ENCODE measurements at places on chromosomes 3 and 15.

- no peak for DNase-seq
Observed at GRCh38 chr3:63578858-63579257, 73.6 kb upstream of the SNTN start.

DNA sequence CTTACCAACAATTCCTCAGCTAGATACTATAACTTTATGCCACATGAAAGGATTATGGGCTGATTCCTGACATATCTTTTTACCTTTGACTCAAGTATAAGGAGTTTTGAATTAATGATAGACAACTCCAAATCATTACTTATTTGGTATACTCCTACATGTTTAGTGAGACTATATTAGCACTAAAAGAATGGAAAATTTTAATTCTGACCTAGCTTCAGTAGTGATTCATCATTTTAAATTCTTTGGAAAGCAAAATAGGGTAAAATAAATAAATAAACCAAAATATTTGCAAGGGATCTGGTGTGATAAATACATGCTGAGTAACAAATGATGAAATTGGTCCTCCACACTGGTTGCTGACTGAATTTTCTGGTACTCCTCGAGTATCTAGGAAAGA, 42.3 kb upstream of the VGLL3 start:
- DNase-seq: no peak

GRCh38 chr3:48832684-48833083, 15.0 kb downstream of the PRKAR2A start:
- DNase-seq: no peak

- no peak for DNase-seq
Observed at GRCh38 chr3:185613016-185613415, 26.9 kb downstream of the SENP2 start.

GRCh38 chr3:43338295-43338694, 52.0 kb downstream of the SNRK start:
- DNase-seq: no peak

DNA sequence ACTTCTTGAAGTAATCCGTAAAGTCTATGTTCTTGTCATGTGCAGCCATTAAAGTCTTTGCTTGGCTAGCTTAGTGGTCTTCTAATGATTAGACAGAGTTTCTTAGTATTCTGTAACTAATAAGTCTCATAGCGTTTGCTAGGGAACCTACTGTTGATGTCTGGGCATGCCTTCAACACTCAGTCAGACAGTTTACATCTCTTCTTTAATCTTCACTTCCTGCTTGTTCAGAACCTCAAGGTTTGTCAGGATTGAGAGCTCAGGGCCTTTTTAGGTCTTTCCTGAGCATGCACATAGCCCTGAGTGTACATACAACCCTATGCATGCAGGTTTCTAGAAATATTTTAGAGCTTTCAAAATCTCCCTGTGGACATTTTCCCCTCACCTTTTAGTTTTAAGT, 426.3 kb downstream of the AGBL1 start:
- no peak for DNase-seq

DNA sequence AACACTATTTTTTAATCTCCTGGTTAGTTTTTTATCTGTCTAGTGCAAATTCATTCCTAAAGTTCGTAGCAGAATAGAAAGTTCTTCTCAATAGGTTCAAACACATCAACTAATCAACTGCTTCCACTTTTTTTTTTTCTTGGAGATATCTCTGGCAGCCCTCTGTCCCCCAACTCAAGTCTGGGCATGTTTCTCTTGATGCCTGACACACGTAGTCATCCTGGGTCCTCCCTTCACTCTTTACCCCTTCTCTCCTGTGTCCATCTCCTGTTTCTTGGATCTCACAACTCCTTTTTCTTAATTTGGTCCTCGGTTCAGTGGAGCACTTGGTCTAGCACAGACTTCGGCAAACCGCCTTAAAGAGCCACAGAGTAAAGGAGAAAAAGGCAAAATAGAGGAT, 14.4 kb downstream of the TNFAIP8L3 start:
- DNase-seq: no peak

- no peak for DNase-seq
Observed at GRCh38 chr3:70393881-70394612, 81.6 kb upstream of the MDFIC2 start.

DNA sequence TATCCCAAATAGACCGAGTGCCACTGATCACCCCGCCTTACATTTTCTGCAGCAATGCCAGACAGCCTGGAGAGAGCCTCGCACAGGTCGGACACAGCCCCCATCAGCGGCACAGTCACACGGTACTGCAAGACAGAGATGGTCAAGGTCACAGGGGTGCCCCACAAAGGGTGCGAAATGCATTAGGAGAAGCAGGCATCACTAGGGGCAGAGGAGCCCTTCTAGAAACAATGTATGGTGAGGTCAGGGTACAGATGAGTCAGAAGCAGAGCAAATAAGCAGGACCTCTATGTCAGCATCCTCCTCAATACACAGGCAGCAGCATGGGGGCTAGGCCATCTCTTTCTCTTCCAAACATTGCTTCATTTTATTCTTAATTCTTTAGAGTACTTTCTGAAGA, 21.5 kb upstream of the C3orf62 start:
- no peak for DNase-seq

DNA sequence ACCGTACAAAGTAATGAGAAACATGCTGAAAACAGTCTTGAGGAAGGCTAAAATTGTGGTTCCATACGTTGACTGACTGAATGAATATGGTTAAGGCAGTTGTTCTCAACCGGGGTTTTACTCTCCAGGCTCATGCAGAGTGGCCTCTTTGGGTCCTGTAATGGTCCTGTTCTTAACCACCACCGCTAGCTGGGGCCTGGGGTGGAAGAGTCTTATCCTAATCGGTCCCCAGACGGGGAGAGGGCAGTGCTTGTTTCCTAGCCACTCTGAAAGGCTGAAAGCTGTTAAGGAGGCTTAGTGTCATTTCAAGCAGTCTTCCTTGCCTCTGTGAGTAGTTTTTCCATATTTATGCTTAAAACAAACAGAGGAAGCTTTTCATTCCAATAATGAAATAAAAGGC, 32.0 kb downstream of the SELENOT start:
- DNase-seq: no peak

- DNase-seq: no peak
Observed at GRCh38 chr3:138184994-138185393, 2.1 kb upstream of the ARMC8 start.

DNA sequence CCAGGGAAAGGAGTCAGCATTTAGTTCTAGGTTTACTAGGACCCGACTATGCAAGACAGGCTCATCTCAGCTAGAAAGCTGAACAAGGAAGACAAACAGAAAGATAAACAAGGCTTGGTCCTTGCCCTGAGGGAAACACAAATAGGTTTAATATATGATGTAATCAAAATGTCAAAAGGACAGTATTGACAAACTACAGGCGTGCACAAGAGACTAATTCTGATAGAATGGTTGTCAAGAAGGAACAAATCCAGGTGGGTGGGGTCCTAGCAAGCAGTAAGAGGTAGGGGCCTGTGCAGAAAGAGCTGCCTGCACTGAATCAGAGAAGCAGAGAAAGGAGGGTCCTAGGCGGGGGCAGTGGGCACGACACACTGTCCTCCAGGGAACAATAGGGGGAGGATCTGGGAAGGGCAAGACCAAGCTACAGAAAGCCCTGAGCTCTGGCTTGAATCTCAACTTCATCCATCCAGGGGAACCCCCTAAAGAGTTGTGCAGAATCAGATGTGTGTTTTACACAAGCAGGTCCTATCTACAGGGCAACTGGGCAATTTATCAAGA, 23.4 kb downstream of the RFTN1 start:
- no peak for DNase-seq

GRCh38 chr3:55343486-55344357, 143.4 kb downstream of the WNT5A start:
- no peak for DNase-seq

DNA sequence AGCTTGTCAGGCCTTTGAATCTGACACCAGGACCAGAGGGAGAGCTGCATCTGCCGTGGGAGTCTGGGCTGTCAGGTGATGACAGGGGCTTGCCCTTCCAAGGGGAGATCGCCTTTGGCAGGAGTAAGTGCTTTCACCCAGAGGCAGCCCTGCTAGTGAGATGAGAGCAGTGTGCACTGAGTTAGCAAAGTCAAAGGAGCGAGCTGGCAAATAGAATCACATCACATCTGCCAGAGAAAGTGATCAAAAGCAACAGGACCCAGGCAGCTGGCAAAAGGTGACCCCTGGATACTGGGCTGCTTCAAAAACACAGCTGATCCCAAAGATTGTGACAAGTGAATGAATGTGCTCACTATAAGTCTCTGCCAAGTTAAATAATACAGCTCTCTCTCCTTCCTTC, 36.1 kb upstream of the PYDC2 start:
- no peak for DNase-seq

- DNase-seq: no peak
Observed at GRCh38 chr15:45523166-45523460, 558 bp upstream of the SLC30A4 start.

- no peak for DNase-seq
Observed at GRCh38 chr15:24676431-24676830, 856 bp downstream of the NPAP1 start.

- DNase-seq: no peak
Observed at GRCh38 chr3:46412786-46413298, 5.8 kb downstream of the CCRL2 start.

DNA sequence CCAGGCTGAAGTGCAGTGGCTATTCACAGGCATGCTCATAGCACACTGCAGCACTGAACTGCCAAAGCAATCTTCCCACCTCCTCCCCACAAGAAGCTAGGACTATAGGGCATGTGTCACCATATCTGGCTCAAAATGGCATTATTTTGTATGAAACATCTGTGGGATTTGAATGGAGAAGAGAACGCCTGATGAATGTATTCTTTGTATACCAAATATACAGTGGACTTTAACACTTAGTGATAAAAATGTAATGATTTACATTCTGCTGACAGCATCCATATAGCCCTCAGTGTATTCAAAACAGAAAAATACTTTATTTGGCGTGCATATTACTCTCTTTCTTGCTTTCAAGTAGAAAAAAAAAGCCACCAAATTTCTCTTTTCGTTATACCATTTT, 257.8 kb downstream of the FOXP1 start:
- DNase-seq: no peak

DNA sequence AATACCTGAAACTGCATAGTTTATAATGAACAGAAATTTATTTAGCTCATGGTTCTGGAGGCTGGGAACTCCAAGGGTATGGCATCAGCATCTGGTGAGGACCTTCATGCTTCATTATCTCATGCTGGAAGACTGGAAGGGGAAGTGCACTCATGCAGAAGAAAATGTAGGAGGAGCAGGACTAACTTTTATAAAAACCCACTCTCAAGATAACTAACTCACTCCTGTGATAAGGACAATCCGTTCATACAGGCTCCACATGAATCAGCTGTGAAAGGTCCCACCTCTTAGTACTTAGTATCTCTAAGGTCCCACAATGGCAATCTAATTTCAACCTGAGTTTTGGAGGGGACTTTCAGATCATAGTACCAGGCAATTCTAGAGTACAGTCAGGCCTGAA, 33.6 kb upstream of the APH1B start:
- no peak for DNase-seq

DNA sequence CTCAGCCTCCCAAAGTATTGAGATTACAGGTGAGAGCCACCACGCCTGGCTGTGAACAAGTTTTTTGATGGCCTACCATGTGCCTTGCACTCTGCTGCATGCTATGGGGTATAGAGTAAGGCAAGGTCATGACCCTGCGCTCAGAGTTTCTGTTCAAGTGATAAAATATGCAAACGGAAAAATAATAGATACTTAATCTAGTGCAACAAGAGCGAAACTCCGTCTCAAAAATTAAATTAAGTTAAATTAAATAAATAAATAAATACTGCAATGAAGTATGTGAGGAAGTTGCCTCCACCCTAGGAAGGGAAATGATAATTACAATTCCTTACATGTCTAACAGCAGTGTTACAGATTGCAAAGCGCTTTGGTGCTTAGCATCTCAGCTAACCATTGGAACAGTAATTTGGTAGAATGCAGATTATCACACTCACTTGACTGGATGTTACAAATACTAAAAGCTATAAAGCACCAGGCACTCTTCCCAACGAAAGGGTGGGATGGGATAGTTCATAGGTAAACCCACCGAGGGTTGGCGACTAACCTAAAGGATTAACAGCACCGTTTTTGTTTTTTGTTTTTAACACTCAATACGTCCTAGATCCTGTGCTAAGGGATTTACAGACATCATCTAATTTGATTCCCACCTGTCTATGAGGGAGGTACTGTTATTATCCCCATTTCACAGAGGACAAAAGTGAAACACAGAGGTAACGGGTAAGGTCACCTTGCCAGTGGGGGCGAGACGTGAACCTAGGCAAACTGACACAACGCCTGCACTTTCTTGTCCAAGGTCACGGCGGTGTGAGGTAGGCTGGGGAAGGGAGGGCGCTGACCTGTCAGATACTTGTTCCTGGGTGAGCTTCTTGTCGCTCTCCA, 793 bp upstream of the FANCD2 start:
- DNase-seq: no peak

GRCh38 chr3:37571269-37571668, 290.4 kb upstream of the CTDSPL start:
- DNase-seq: no peak

DNA sequence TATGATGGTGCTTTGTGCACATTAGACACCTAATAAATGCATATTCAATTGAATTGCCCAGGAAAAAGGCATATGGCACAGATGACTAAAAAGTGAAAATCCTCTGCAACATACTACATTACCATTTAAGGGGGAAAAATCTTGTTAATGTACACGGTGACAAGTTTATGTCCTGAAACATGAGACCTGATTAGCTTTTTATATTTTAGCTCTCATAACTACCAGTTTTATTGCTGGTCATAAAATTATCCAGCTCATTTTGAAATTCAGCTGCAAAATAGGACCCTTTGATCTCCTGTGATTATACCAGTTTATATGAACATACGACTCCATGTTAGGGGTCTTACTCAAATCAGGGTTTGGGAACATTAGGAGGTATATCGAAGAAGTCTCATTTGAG, 684.6 kb upstream of the CCDC54 start:
- DNase-seq: no peak

GRCh38 chr15:66502491-66502890, 2.2 kb downstream of the RPL4 start:
- no peak for DNase-seq

Measured in SK-N-MC (cell line).